Activated T-cell treated with anti-CD3 and anti-CD28 coated beads for 48 hours (primary cell): ENCODE measurements at places on chromosomes 6 and 20.
A peak's percentile ranks its signal among the peaks of the same experiment; 100 is the strongest.

- DNase-seq: no peak
Measured at GRCh38 chr6:26104457-26105108, 17.4 kb downstream of the HFE start.

GRCh38 chr6:41584668-41585205 lies 38.6 kb downstream of the FOXP4 start:
- DNase-seq: no peak

GRCh38 chr6:23587582-23587981 lies 538.4 kb upstream of the NRSN1 start:
- DNase-seq: no peak

DNA sequence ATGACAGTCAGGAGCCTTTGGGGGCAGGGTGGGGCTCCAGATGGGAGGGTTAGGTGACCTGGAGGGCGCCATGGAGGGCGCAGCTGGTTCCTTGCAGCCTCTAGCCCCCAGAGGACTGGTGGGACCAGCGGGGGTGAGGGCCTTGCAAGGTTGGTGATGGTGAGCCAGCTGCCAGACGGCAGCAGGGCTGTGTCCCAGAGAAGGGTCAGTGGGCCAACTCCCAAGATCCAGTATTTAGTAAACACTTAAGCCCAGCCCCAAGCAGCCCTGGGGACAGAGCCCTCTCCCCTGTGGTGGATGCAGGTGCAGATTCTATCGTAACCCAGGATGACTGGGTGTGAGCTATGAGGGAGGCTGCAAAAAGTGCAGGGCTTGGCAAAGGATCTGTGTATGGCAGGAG lies 201.5 kb upstream of the RNF24 start:
- DNase-seq: no peak

GRCh38 chr6:2403546-2403945 lies 158.1 kb upstream of the GMDS start:
- no peak for DNase-seq

DNA sequence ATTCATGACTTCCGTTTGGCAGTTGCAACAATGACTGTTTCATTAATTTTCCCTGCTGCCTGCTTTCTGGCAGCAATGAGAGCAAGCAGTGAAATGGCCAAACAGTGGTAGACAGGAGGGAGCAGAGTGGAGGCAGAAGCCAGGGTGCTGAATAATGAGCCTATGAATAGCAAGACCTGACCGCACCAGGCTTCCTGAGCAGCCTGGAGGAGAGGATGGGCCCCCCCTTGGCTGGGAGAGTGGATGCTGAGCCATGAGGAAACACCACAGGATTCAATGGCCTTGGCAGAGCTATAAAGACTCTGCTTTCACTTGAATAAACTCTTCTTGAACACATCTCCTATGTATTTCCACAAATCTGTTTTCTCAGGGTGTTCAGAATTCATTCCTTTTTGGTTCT lies 68.1 kb upstream of the SNRPB2 start:
- DNase-seq: no peak

GRCh38 chr6:154473324-154473723 lies 37.2 kb downstream of the CNKSR3 start:
- no peak for DNase-seq

GRCh38 chr6:63910863-63911551 lies 275.4 kb downstream of the PHF3 start:
- no peak for DNase-seq

- DNase-seq: no peak
Measured at GRCh38 chr20:52484438-52484837, 292.9 kb upstream of the ZFP64 start.

GRCh38 chr6:4516206-4516605 lies 260.0 kb upstream of the CDYL start:
- no peak for DNase-seq

DNA sequence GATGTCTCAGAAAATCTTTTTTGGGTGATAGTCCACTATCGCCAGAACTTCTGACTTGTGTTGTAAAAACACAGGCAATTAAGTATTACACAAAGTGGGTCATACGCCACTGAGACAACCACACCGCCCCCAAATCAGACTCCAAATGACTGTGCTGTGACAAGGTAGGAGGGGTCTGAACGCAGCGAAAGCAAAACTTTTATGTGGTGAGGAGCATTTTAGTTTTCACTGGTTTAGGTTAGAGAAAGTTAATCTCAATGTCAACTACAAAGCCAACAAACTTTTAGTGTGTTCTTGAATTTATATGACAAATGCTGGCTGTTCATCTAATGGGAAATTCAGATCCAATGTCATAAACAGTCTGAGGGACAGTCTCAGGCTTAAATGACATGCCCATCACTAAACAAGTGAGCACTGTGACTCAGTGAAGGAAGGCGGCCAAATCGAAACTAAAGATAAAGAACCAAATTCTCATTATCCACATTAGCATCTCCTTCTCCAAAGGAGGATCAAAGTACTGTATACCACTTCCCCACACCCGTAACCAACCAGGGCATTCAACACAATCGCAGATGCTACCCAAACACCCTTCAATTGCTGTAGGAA lies 186.7 kb downstream of the GJA10 start:
- DNase-seq: peak; percentile 73

DNA sequence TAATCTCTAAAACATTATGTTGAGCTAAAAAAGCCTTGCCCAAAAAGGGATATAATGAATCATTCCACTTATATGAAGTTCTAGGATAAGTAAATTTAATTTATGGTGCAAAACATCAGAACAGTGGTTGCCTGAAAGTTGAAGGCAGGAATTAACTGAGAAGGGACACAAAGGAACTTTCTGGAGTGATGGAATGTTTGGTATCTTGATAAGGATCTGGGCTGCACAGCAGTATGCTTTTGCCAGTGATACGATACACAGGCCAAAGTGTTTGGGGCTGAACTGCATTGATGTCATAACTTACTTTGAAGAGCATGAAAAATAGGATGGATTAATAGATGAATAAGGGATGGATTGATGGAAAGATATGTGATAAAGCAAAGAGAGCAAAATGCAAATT lies 146.1 kb upstream of the LRFN2 start:
- DNase-seq: no peak

- DNase-seq: no peak
Measured at GRCh38 chr20:2341336-2341735, 39.4 kb upstream of the TGM6 start.

GRCh38 chr20:32494483-32495216 lies 90.5 kb downstream of the NOL4L start:
- no peak for DNase-seq

GRCh38 chr6:157830354-157831017 lies 7.4 kb downstream of the SNX9 start:
- DNase-seq: no peak

GRCh38 chr6:97195117-97195516 lies 87.9 kb downstream of the MMS22L start:
- no peak for DNase-seq

DNA sequence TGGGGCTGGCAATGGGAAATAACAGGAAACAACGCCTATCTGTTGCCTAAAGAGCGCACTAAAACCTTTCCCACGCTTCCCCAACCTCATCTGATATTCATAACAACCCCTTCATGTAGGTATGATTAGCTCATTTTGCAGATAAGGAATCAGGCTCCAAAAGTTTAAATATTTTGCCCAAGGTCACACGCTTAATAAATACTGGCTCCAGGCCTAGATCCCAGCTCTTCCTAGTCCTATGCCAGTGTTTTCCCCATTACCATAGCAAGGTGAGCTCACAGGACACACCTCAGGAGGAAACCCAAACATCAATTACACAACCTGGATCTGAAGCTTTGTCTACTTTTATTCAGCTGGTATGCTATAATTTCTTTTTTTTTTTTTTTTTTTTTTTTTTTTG lies 19.6 kb downstream of the MBOAT1 start:
- no peak for DNase-seq

- no peak for DNase-seq
Measured at GRCh38 chr6:45566882-45567281, 189.1 kb upstream of the SUPT3H start.

DNA sequence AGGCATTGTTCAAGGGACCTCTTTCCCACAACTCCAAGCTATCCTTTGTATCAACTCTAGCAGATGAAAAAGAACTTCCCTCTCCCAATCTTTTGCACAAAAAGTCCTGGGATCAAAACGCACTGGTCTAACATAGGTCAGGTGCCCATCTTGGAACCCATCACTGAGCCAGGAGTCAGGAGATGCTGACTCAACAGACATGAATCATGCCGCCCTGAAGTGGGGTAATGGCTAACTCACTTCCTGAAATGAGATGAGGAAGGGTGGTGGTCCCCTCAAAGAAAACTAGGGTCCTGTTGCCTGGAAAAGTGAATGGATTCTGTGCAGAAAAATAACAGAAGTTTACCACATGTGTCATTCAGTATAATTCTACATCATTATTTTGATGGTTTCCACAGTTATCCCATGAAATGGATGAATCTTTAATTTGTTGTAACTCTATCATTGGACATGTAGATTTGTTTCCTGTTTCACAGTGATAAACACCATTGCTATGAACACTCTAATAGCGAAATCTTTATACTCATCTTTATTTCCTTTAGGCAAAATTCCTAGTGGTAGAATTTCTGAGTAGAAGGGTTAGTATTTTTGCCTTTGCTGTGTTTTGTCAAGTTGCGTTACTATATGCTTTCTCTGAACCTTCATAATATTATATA lies 151.3 kb downstream of the SLC16A10 start:
- no peak for DNase-seq

GRCh38 chr20:63482021-63482587 lies 9.6 kb upstream of the KCNQ2 start:
- no peak for DNase-seq

- DNase-seq: peak; percentile 2
Measured at GRCh38 chr20:56925082-56925830, 296.1 kb downstream of the TFAP2C start.

DNA sequence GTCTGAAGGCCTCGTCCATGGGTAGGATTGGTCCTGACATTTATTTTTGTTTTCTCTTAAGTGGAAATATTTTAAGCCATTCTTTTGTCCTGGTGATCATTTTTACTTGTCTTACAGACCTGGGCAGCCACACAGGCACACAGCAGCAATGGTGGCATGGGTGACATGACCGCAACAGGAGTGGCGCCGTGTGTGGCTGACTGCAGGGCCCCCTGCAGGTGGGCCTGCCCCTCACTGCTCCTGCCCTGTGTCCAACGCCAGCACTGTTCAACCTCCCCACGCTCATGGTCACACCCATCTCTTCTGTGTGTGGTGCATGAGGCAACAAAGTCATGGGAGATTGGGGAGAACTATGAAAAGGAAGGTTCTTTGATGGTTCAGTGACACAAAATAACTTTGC lies 151.9 kb downstream of the MYLK4 start:
- DNase-seq: no peak

DNA sequence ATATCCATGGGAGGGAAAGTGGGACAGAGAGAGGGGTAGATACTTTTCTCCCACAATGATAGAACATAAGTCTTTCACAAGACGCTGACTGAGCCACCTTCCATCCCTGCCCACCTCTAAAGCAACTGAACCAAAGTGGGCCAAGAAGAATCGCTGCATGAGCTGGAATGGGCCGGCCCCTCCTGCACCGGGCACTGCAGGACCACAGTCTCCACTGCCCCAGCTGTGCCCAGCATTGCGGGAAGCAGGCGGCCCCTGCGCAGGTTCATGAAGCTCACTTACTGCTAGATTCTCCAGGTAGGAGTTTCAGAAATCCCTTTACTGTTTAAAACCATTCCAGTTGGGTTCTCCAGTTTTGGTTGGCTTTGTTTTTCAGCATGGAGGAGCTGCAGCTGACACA lies 32.0 kb upstream of the CST7 start:
- no peak for DNase-seq

DNA sequence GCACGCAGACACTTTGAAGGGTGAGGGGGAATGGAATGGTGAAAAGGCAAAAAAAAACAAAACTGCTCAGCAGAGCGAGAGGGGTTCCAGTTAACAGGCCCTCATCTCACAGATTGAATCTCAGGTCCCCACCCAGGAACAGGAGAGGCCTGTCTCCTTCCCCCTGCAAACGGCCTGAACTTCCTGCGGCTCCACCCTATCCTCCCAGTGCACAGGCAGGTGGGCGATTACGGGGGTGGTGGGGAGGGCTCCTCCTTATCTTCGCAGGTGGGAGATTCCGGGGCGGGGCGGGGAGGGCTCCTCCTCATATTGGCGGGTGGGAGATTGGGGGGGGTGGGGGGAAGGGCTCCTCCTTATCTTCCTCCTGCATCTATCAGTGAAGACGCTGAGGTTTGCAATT lies 129.0 kb downstream of the SOX4 start:
- no peak for DNase-seq

DNA sequence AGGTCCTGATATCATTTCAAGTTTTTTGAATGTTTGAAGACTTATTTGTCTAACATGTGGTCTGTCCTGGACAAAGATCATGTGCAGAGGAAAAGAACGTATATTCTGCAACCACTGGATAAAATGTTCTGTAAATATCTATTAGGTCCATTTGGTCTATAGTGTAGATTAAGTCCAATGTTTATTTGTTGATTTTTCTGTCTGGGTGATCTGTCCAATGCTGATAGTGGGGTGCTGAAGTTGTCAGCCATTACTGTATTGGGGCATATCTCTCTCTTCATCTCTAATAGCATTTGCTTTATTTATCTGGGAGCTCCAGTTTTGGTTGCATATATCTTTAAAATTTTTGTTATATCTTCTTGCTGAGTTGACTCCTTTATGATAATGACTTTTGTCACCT lies 258.4 kb upstream of the CITED2 start:
- no peak for DNase-seq

DNA sequence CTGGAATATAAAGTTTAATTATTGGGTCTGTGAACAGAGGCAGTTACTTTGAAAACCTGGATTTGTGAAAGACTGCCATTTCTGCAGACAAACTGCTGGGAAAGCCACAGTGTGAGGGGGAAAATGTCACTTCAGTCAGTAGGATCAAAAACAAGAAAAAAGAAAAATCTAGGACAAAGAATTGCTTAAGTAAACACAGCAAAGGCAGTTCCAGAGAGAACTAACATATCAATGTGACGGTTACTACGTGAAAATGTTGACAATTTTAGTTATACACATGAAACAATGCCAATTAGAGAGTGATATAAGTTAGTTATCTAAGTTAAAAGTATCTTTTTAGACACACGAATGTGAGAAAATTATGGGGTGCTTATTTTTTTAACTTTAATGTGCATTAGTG lies 270.4 kb upstream of the RUNX2 start:
- no peak for DNase-seq

GRCh38 chr6:93419304-93420162 lies at the start of gene EPHA7:
Gene EPHA7 (minus strand): TSS chr6:93419559. CDS start chr6:93419341, 218 bp downstream.
- peak; percentile 48 for DNase-seq

DNA sequence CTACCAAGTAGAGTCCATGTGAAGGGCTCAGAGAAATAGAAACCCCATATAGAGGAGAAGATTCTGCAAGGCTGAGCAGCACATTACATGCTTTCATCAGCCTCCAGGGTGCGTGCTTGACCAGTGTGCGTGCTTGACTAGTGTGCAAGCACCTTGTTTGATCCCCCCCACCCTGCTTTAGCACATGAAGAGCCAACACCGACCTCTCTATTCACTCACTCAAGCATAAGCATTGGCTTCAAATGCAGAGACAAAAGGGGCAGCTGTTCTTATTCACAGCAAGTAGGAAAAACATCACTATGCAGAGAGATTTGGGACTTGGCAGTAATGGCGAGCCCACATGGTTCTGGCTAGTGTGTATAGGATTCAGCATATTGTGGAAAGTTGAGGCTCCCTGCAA lies 278.7 kb upstream of the RNF217 start:
- no peak for DNase-seq
